Nucleus accumbens (tissue), 56 donors: ENCODE measurements at places on chromosomes 1 and 21.

DNA sequence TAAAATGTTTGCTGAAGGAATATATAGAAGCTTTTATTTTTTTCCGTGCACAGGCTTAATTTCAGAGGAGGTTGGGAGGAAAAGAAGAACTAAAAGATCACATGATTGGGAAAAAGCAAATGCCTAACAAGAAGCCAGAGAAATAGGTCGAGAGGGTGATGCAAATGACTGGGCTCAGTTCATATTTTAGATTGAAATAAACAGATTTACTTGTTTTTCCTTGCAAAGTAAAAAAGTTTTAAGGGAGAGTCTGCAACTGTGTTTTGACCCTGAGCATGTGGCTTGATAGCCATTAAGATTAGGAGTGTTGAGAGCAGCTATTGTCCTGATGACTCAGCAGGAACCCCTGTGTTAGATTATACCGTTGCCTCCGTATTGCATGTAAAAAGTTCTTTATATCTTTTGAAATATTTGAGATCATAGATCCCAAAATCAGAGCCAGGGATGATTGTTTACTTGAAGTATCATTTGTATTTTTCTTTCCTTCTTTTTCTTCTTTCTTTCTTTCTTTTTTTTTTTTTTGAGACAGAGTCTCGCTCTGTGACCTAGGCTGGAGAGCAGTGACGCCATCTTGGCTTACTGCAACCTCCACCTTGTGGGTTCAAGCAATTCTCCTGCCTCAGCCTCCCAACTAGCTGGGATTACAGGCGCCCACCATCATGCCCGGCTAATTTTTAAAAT lies 20.2 kb downstream of the CLIC4 start:
- no peak for DNase-seq

DNA sequence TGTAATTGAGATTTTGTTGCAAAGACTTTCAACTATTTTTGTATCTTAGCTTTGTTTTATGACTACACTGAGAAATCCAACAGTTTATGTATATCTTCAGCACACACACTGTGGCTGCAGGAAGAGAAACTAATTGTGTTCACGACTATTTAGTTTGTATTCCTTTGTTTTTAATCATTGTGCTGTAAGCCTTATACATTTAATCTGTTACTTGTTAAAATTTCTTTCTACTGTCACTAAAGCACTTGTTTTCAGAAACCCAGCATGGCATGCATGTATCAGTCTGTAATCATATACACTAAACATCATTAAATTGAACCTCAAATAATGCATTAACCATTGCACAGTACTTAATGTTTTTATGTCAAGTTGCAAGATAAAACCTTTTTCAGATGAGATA lies 656 bp downstream of the ANGPTL1 start:
- DNase-seq = no peak

- DNase-seq = no peak
Observed at GRCh38 chr1:114135786-114136185, 17.9 kb downstream of the SYT6 start.

- no peak for DNase-seq
Observed at GRCh38 chr1:163147019-163147418, 55.7 kb downstream of the RGS5 start.

DNA sequence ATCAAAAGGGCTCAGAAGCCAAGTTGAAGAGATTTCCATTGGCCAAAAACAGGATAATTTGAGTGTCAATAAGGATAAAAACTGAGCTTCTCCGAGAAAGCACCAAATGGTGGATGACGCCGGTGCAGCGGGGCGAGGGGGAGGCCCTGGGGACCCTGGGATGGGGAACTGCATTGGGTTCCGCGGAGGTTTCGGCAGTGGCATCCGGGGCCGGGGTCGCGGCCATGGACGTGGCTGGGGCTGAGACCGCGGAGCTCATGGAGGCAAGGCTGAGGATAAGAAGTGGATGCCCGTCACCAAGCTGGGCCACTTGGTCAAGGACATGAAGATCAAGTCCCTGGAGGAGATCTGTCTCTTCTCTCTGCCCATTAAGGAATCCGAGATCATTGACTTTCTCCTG lies 97.2 kb downstream of the DMRTA2 start:
- no peak for DNase-seq

- no peak for DNase-seq
Observed at GRCh38 chr1:3027611-3028371, 6.5 kb downstream of the ACTRT2 start.

- no peak for DNase-seq
Observed at GRCh38 chr1:236887081-236887480, 92.0 kb downstream of the MTR start.

DNA sequence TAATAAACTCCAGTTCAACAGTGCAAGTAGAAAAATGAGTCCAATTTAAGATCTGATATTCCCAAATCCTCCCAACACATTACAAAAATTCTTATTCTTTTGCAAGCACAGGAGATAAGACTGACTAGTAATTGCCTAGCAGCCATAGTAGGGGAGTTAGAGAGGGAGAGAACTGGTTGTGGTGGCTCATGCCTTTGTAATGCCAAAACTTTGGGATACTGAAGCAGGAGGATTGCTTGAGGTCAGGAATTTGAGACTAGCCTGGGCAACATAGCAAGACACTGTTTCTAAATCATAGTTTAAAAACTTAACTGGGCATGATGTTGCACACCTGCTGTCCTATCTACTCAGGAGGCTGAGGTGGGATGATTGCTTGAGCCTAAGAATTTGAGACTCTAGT lies 26.7 kb upstream of the PAPPA2 start:
- no peak for DNase-seq

- DNase-seq = no peak
Observed at GRCh38 chr21:45817345-45817744, 164.2 kb upstream of the COL6A1 start.

- DNase-seq = no peak
Observed at GRCh38 chr21:44865561-44866280, 7.8 kb downstream of the PTTG1IP start.

DNA sequence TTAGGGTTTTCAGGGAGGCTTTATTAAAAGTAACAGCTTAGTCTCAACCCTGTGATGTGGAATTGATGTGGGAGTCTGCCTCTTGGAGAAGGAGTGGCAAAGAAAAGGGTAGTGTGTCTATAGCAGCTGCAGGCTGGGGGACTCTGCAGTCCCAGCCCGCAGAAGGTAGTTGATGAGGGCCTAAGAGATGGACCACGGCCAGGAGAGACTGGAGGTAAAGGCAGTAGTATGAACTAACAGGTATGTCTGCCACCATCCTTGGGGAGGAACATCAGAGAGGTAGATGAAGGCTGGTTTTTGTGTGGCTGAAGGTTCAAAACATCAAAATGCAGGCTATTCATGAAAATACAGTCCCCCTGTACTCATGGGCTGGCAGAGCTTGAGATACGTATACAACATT lies 112.1 kb downstream of the KCTD3 start:
- DNase-seq = no peak

DNA sequence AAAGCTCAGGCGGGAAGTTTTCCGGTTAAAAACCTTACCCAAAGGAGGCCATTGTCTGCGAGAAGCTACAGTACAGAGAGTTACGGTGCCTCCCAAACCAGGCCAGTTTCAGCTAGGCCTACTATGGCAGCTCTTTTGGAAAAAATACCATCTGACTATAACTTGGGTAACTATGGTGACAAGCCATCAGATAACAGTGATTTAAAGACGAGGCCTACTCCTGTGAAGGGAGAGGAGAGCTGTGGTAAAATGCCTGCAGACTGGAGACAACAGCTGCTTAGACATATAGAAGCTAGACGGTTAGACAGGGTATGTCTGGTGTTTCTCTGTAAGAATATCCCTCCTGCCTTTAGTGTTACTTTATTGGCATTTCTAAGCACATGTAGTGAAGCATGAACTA lies 165.9 kb downstream of the LRRC40 start:
- no peak for DNase-seq

GRCh38 chr21:30044447-30045064 lies 104.8 kb upstream of the GRIK1 start:
- no peak for DNase-seq

GRCh38 chr1:5404412-5405203 lies 587.6 kb downstream of the NPHP4 start:
- DNase-seq = no peak

- DNase-seq = peak; percentile 19
Observed at GRCh38 chr21:26099610-26100219, 70.9 kb downstream of the APP start.

DNA sequence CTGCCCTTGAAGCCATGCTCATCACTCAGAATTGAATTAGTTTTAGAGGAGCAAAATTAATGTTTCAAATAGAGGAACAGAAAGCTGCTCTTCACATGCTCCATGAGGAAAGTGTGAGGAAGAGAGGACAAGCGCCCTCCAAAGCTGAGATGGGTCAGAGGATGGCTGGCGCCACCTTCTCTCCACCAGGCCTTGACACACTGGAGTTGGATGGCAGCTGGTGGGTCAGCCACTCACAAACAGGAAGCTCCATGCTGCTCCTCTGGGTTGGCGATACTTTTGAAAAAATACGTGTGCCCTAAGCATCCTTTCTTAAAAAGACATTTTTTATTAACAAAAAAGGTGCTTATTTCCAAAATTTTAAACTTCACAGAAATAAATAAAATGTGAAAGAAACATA lies 3.1 kb upstream of the CD2 start:
- DNase-seq = no peak

- DNase-seq = no peak
Observed at GRCh38 chr1:10555635-10556429, 81.1 kb downstream of the PEX14 start.

GRCh38 chr1:93004566-93005251 lies 43.4 kb upstream of the DIPK1A start:
- no peak for DNase-seq

GRCh38 chr1:239993366-239993765 lies 98.3 kb upstream of the FMN2 start:
- DNase-seq = no peak

- DNase-seq = no peak
Observed at GRCh38 chr21:18832950-18833349, 429.4 kb upstream of the TMPRSS15 start.

- DNase-seq = no peak
Observed at GRCh38 chr1:48356901-48357300, 115.1 kb downstream of the SPATA6 start.

DNA sequence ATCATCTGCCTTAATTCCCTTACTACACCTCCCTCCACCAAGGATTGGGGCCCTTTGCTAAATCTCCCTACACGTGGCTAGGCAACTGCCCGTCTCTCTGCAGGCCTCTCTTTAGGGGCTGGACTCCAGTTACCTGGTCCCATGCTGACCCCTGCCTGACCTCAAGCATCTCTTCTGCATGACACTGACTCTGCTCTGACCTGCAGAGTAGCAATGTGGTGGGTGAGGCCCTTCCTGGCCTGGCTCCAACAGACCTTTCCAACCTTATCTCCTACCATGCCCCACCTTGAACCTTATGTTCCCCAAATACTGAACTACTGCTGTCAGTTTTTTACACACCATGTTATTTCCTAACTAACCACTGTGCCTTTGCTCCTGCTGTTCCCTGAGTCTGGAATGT lies 45.9 kb upstream of the EPS15 start:
- no peak for DNase-seq

- no peak for DNase-seq
Observed at GRCh38 chr21:15020797-15021196, 44.0 kb downstream of the NRIP1 start.

GRCh38 chr1:9848022-9848421 lies 24.3 kb upstream of the CLSTN1 start:
- no peak for DNase-seq

DNA sequence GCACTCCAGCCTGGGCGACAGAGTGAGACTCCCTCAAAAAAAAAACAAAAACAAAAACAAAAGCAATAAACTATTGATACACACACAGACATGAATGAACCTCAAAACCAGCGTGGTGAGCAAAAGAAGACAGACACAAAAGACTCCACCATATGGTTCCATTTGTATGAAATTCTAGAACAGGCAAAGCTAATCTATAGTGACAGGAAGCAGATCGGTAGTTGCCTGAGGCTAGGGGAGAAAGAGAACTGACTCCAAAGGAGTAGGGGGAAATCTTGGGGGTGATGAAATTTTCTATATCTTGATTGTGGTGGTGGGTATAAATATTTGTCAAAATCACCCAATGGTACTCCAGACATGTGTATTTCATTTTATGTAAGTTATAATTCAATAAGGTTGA lies 20.9 kb downstream of the LACTBL1 start:
- no peak for DNase-seq

- no peak for DNase-seq
Observed at GRCh38 chr1:229432116-229432461, 1.8 kb downstream of the ACTA1 start.

DNA sequence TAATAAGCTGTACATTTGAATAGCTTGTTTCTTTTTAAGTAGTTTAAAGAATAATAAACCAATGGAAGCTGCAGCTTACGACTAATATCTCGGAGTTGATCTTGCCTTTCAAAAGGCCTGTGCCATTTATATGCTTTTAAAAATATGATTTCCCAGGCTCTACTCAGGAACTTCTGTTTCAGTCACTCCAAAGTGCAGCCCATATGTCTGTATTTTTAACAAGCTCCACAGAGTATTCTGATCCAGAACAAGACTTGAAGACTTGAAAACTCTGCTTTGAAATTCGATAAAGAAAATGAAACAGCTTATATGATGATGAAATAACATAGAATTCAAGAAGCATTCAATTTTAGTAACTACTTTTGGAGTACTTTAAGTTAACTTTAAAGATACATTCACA lies 79.1 kb upstream of the PLPPR4 start:
- no peak for DNase-seq

GRCh38 chr1:62294261-62294660 lies 25.0 kb downstream of the KANK4 start:
- no peak for DNase-seq
